ENCODE measurements at places on chromosomes 7 and 10. TPM values are rescaled to one million over a fixed set of nuclear protein-coding genes. Genes with fewer than 3 reads are reported as not detected.

Gene LRRC61
- 1.8 TPM for total RNA-seq

Gene TMEM213
- total RNA-seq: not detected

Gene CFAP43
- total RNA-seq: 0.36 TPM

DNA sequence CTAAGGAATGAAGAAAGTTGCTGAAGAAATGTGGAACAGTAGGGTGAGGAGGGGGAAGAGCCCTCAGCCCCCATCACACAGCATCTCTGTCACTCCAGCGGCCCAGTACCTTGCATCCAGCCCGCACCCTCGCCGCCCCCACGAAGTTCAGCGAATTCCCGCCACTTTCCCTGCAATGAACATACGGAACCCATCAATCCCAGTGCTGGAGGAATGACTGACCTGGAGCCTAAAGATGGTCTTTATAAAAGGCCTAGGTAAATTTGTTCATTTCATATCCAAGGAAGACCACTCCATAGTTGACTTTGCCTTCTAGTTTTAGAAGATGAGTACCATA is 779 bp upstream of the KIF5B start:
- peak overlapping the region; percentile 70 for H3K27ac ChIP-seq
- no peaks in the 10 kb centered on the region for H3K36me3 ChIP-seq
- H3K4me3 ChIP-seq: peak overlapping the region; percentile 95

- H3K27me3 ChIP-seq: no peaks in the 10 kb centered on the region
- no peak for DNase-seq
- H3K4me3 ChIP-seq: no peak overlapping the region
- H3K36me3 ChIP-seq: no peaks in the 10 kb centered on the region
- peaks cover 21% of the 10 kb centered on the region for H3K4me1 ChIP-seq
Measured at GRCh38 chr10:43898592-43898991, 249.9 kb upstream of the ZNF32 start.

GRCh38 chr7:44964384-44964830 is 14.4 kb downstream of the MYO1G start:
- no peaks in the 10 kb centered on the region for H3K36me3 ChIP-seq
- no peaks in the 10 kb centered on the region for H3K4me1 ChIP-seq
- H3K27me3 ChIP-seq: peaks cover 12% of the 10 kb centered on the region
- no peak overlapping the region for H3K27ac ChIP-seq
- H3K4me3 ChIP-seq: no peak overlapping the region
- peak; percentile 92 for DNase-seq

GRCh38 chr7:41328131-41328530 is 374.8 kb downstream of the INHBA start:
- H3K4me3 ChIP-seq: no peak overlapping the region
- peaks cover 3% of the 10 kb centered on the region for H3K4me1 ChIP-seq
- H3K27ac ChIP-seq: no peak overlapping the region
- DNase-seq: no peak
- no peaks in the 10 kb centered on the region for H3K36me3 ChIP-seq

GRCh38 chr10:6278519-6279120 is 75.9 kb downstream of the PFKFB3 start:
- DNase-seq: no peak
- H3K4me3 ChIP-seq: no peak overlapping the region
- peaks cover 21% of the 10 kb centered on the region for H3K4me1 ChIP-seq
- H3K27me3 ChIP-seq: no peaks in the 10 kb centered on the region

- no peak overlapping the region for H3K27ac ChIP-seq
- H3K4me1 ChIP-seq: peaks cover 3% of the 10 kb centered on the region
- DNase-seq: peak; percentile 89
- H3K4me3 ChIP-seq: no peak overlapping the region
- peaks cover 56% of the 10 kb centered on the region for H3K36me3 ChIP-seq
- no peaks in the 10 kb centered on the region for H3K27me3 ChIP-seq
Measured at GRCh38 chr7:100680576-100681271, 7.2 kb downstream of the GNB2 start.

- no peak for DNase-seq
- no peak overlapping the region for H3K4me3 ChIP-seq
- H3K27ac ChIP-seq: no peak overlapping the region
Measured at GRCh38 chr10:78863906-78864239, 204.9 kb upstream of the ZMIZ1 start.
